Muscle of back (tissue), 13 donors: ENCODE measurements at places on chromosomes 1 and 21.

DNA sequence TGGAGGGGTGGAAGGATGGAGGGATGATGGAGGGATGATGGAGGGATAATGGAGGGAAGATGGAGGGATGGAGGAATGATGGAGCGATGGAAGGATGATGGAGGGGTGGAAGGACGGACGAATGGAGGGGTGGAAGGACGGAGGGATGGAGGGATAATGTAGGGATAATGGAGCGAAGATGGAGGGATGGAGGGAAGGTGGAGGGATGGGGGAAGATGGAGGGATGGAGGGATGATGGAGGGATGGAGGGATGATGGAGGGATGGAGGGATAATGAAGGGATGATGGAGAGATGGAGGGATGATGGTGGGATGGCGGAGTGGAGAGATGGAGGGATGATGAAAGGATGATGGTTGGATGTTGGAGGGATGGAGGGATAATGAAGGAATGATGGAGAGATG, 61.3 kb downstream of the KCNAB2 start:
- DNase-seq: no peak

DNA sequence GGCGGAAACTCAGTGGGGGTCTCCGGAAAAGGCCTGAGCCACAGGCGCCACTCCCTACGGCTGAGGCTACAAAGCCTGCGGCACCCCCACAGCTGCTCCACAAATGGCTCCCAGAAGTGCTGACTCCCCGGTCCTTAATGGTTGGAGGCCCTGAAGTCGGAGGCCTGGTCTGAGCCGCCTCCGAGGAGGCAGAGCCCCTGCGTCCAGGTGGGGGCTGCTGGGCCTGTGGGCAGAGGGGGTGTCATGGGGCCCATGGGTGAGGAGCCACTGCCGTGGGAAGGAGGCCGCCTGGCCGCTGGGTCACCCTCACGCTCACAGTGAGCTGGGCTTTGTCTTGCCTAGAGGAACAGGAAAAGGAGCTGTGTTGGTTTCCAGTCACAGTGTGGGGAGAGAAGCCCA, 12.4 kb upstream of the COL18A1 start:
- DNase-seq: no peak

GRCh38 chr1:178784131-178784536, 59.1 kb downstream of the RALGPS2 start:
- no peak for DNase-seq

- DNase-seq: no peak
Measured at GRCh38 chr1:69919129-69919921, 286.1 kb downstream of the LRRC40 start.

GRCh38 chr1:6819246-6820040, 34.2 kb downstream of the CAMTA1 start:
- no peak for DNase-seq

DNA sequence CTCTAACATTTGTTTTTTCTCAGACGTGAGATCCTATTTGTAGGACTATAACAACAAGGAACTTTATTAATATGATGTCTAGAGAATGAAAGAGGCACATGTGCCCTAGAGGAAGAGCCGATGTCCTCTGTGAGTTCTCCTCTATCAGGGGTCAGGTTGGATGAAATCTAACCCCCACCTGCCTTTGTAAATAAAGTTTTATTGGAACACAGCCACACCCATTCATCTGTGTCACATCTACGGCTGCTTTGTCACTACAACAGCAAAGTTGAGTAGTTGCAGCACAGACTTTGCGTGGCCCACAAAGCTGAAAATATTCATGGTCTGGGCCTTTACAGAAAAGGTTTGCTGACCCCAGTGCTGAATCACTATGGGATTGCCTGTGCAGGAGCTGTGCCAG, 571 bp upstream of the CAPN9 start:
- no peak for DNase-seq

- no peak for DNase-seq
Measured at GRCh38 chr1:84611796-84612195, 37.6 kb upstream of the CTBS start.

- peak; percentile 30 for DNase-seq
Measured at GRCh38 chr1:117060441-117061317, 553 bp downstream of the TTF2 start.

- no peak for DNase-seq
Measured at GRCh38 chr1:14462851-14463250, 135.6 kb upstream of the KAZN start.

DNA sequence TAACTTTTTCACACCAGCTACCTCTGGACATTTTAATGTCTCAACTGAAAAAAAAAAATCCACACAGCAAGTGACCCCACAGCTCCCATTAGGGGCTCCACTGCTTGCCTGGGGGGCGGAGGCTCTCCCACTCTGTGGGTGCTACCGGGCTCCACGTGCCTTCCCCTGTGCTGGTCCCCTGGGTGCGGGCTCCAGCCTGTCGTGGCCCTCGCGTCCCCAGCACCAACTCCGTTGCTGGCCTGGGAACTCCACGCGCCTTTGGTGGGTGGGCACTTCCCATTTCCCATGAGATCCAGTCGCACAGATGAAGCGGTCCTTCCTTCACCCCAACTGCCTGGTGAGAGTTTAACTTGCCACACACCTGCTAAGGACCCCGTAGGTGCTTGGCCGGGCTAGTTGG, 27.1 kb upstream of the GPR153 start:
- DNase-seq: no peak

DNA sequence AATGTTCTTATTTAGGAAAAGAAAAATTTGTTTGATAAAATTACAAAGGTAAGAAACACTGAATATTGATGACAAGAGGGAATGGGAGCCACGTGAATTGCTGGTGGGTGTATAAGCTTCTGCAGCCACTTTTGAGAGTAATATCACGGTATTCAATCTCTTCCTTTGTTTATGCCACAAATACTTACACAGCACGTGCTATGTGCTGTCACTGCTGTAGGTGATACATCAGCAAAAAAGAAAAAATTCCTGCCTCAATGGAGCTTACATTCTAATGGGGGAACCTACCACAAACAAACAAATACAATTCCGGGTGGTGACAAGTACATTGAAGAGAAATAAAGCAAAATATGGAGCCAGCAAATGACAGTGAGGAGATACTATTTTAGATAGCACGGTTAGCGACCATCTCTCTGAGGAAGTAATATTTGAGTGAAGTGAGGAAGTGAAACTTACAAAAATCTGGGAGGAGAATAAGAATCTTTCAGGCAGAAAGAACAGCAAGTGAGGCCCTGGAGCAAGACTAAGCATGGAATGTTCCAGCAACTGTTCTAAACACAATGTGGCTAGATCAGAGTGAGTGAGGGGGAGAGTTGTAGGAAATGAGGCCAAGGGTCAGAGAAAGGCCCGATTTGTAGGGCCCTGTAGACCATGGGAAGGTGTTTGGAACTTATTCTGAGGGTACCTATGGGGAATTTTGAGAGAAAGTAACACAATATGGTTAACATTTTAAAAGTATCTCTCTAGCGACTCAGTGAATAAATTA, 2.6 kb upstream of the FCRLB start:
- no peak for DNase-seq

- DNase-seq: no peak
Measured at GRCh38 chr21:31337996-31338907, 5.8 kb downstream of the TIAM1 start.

DNA sequence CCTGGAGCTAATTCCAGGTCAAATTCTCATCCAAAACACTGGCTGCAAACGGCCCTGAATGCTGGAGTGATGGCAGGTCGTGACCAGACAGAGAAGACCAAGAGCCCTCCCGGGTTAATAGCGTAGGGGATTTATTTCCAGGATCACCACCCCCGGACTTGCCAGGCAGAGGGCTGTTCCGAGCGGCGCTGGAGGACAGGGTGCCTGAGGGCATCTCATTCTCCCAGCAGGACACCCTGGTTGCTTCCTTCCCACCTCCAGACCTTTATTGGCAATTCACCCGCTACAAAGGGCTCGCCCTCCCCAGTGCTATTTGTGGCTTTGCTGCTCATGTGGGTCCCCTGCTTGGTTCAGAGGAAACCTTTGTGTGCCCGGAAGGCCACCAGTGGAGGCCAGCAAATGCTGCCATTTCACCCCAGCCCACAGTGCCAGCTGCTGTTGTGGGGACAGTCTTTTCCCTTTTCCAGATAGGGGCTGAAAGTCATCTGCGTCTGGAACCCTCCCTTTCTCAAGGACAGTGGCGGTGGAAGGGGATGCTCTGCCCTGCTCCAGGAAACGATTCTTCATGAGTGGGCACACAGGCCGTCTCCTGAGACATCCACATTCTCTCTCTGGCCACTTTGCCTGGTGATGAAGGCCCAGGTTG, 19.0 kb upstream of the C1orf174 start:
- DNase-seq: no peak

DNA sequence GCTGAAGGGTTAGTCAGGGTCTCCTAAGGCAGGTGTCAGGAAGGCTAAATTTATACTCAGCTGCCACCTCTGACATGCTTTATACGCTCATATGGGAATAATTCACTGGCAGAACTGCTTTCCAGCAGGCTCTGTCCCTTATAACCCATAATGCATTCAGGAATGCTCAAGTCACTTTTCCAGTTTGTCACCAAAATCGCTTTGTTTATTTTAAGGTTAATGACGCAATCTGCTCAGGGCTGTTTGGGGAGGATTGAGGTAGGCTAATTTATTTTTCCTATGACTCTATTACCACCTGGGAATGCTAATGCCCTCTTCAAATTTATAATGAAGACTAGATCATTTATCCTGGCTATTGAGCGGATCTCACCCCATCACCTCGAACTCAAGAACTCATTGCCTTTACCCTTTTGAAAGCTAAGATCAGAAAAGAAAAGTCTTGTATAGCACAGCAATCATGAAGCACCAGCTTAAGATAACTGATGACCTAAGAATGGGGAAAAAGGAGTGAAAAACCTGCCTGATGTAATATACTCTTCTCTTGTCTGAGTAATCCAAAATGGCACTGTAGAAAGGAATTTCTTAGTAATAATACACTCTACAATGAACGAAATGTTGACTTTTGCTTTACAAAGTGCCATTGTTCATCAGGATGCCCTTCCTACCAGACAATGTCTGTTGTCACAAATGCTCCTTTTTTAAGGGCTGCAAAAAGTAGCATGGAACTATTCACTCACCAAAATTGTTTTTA, 97.9 kb upstream of the EXO1 start:
- DNase-seq: no peak

- peak; percentile 95 for DNase-seq
Measured at GRCh38 chr1:234544087-234544579, 65.2 kb upstream of the TARBP1 start.

DNA sequence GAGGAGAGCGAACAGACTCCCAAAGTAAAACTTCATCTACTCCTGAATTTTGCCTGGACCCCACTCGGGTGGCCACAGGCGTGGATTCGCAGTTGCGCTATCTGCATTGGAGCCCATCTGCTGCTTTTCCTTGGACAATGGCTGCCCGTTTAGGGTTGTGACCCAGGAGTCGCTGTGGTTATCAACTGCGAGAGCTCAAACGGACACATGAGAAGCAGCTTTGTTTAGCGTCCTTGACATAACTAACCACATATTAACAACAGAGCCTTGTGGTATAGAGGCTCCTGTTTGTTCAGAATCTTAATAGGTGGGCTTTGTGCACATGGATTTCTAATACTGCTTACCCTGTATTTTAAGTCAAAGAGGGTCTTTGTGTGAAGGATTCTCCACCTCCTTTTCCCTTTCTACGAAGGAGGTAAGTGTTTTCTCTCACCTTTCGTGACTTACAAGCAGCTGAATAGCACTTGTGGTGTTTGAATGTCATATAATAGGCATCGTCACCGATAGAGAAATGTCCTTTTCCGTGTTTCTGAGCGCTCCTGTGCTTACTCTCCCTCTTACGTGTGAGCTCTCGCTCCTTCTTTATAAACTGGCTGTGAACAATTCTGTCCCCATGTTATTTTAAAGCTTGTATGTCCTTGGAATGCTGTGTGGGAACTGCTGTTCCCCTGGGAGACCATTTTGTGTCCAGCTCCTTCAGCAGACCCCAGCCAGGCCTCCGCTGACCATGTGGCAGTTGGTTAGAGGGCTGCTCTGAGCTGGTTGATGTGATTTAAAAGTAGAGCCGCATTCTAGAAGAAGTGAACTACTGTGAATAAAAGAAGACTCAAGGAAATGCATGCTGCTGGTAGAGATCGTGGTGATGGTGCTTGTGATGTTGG, 441.4 kb downstream of the RPS6KC1 start:
- no peak for DNase-seq

GRCh38 chr1:50978852-50979781, 9.1 kb downstream of the CDKN2C start:
- no peak for DNase-seq

- DNase-seq: peak; percentile 52
Measured at GRCh38 chr21:27257908-27258556, 291.1 kb upstream of the ADAMTS5 start.

GRCh38 chr1:232854798-232855159, 49.6 kb downstream of the MAP10 start:
- DNase-seq: no peak

GRCh38 chr1:235009074-235009473, 119.6 kb downstream of the TOMM20 start:
- DNase-seq: no peak

- no peak for DNase-seq
Measured at GRCh38 chr21:32186804-32187203, 92.0 kb downstream of the MIS18A start.

DNA sequence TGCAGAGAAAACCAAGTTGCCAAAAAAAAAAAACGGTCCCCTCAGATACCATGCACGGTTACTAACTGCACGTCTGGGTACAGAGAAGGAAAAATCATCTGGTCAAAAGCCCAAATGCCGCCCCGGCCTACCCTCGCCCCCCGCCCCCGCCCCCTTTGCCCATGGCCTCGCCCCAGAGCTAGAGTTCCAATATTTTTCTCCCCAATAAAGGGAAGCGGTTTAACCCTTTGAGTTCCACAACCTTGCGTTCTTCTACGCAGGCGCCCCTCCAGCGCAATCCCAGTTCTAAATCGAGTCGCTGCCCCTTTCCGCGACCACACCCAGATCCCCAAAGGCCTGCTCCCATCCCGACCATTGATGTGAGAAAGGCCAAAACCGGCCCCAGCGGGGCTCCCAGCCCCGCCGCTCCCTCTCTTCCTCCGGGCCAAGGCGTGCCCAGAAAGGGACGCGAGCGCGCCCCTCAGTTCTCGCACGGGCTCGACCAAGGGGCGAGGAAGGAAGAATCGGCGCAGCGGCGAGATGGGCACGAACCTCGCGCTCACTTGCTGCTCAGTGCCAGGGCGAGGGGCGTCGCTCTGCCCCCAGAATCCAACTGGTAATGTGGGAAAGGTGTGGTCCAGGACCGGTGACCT, 797 bp downstream of the WDR47 start:
- peak; percentile 6 for DNase-seq

DNA sequence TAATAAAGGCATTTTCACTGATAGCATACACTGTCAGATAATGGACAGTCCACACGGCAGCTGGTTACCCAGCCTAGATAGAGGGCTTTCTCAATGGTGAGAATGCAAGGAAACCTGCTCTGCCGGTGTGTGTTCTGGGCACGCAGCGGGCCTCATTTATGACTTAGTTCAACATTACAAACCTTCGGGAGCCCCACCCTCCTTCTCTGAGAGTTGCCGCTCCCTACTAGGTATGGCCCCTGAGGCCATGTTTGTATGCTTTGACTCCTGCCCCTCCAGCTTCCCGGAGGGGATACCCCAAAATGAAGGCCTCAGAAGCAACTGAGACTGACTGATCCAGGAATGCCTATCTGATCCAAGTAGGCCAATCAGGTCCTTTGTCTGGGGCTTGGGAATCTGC, 17.2 kb upstream of the FABP3 start:
- no peak for DNase-seq
